Fibroblast of mammary gland (primary cell): ENCODE measurements at places on chromosomes 4 and X.

DNA sequence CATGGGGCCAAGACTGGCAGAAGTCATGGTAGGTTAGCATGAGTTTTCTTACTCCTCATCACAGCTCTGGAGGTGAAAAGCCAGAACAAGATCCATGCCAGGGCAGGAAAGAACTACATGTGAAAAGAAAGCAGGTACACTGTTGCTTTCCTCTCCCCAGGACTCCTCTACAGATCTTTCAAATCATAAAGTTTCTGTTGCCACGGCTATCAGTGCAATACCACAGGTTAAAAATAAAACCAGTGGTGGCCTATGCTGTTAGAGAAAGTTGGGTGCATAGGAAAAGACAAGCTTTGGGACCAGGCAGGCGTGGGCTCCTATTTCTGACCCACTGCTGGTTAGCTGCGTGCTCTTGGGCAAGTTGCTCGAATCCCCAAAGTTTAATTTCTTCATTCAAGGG, 81.4 kb downstream of the SH3RF1 start:
- DNase-seq = no peak

DNA sequence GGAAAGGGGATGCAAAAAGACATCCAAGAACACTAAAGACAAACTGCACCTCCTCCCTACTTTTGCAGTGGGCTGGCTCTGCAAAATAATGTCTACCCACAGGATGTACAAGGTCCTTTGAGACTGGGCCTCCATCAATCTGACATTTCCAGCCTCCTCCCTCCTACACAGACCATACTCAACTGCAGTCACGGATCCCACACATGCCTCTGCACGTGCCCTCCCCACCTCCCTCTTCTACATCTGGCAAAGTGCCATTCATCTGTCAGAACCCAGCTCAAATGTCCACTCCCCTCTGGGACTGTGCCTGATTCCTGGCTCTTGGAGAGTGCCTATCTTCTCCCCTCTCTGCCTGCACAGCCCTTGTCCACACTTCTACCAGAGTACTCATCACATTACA, 50.3 kb downstream of the CHRDL1 start:
- DNase-seq = peak; percentile 58

DNA sequence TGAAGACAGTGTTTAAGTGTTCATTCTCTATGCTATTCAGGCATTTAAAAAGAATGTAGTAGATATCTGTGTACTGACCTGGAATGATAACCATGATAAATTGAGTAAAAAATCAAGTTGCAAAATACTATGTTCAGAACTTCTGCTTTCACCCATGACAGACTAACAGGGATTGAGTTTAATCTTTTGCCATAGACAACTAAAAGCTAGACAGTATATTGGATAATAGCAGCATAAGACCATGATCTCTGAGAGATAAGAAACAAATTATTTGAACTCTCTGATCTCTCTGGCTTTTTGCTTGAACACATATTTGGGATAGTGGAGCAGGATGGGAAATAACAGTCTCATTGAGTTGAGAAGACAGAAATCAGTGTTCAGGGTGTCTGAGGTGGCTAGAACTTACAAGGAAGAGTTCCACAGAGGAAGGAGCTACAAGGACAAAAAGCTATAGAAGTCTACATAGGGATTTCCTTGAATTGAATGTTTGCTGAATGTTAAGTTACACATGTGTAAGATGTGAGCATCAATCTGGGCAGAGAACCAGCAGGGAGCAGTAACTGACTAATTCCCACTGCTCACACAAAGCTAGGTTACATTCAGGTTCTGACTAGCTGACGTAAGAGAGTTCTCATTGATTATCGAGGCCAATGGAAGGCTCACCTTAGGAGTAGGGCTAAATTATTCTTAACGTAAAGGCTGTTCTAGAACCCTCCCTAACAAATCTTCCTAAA, 60.4 kb downstream of the SLC30A9 start:
- peak; percentile 36 for DNase-seq

DNA sequence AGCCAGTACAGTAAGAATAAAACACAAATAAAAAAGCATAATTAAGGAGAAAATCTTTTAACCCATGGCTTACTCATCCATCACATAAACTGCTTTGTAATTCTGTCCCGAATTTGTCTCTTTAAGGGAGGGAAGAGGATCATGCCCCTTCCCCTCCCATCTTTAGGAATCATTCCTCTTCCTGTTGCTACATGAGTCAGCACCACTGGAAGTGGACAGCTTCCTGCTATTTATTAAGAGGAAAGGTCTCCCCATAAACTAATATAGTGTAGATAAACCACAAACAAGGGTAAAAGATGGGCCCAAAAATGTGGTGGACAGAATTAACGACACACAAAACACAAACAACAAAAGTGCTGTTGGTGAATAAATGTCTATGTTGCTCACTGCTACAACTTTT, 75.8 kb downstream of the PPP3CA start:
- DNase-seq = peak; percentile 21

DNA sequence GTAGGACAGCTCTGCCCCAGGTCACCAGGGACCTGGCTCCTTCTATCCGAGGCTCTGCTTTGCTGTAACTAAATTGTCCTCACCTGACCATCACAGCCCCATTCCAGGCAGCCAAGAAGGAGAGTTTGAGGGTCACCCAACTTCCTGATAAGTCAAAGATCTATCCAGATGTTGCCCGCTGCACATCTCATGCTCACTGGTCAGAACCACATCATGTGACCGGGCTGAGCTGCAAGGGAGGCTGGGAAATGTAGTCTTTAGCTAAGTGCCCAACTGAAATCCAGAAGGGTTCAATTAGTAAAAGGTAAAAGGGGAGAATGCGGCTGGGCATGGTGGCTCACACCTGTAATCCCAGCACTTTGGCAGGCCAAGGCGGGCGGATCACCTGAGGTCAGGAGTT, 18.4 kb downstream of the HMX1 start:
- DNase-seq = no peak

- DNase-seq = no peak
Measured at GRCh38 chr4:26613237-26613636, 29.4 kb downstream of the TBC1D19 start.

DNA sequence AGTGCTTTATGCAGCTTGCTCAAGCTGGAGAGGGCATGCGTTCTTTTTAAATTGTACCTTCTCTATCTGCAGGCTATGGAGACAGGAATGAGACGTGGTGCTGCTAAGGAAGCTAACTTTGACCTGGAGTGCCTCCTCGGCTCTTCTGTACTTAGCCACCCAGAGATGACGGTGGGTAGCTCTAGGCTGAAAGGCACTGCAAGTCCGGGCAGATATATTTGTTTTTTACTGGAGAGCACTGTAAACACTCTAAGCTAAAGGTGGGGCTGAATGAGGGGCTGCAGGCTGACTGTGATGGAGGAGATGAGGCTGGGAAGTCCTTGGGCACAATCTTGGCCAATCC, 12.1 kb downstream of the ELF4 start:
- no peak for DNase-seq

GRCh38 chr4:38684951-38685844, 21.2 kb downstream of the KLF3 start:
- DNase-seq = no peak

DNA sequence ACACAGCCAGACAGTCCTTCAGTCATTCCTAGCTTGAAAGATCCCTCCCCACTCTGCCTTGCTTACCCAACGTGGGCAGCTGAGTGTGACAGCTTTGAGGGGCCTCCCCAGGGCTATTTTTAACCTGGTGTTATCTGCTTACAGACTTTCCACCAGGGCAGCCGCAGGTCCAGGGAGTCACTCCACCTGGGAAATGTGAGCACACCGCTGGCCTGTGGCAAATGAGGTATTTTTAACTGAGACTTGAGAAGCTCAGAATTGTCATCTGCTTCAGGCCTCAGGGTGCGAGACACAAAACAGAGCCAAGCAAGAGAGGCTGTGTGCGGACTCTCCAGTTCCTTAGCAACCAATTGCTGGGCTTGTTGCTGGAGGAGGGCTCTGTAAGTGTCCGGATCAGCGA, 13.0 kb downstream of the CORIN start:
- DNase-seq = no peak

DNA sequence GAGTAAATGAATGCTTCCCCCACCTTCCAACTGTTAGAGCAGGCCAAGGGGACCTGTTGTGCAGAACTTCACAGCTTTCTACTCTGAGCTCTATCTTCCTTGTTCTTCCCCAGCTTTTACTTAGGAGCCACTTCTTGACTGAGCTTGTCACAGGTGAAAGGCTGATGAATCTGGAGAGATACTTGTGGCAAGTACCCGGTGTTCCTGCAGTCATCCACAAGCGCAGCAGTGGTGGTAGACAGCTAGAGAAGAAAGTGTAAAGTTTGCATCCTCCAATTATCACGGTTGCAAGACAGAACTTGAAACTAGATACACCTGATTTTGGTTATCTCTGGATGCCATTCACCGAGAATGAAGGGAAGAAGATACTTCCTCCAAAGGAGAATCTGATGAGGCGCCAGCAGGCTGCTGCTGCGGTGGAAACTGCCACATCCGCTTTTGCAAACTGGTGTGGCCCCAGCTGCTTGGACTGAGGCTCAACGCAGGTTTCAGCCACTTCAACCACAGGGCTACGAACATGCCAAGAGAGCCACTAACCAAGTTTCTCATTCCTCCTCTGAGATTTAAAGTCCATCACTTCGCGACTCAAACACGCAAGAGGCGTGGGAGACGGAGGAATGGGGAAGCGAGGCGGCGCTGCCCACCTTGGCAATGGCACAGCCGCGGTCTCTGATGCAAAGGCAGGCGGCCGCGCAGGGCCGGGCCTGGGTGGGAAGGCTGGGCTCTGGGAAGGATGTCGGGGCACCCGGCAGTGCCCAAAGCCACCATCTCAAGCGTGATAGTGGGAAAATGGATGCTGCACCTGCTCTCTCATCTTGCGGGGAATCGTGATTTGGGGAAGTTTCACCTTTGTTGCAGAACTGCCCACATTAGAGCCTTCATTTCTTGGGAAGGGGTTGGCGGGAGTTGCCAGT, 1.3 kb upstream of the FHIP1A start:
- DNase-seq = no peak

- DNase-seq = no peak
Measured at GRCh38 chr4:67869580-67870190, 14.1 kb downstream of the TMPRSS11D start.

- DNase-seq = peak; percentile 72
Measured at GRCh38 chrX:118603981-118604380, 108.4 kb downstream of the DOCK11 start.

GRCh38 chr4:100781435-100781834, 263.6 kb upstream of the EMCN start:
- no peak for DNase-seq

DNA sequence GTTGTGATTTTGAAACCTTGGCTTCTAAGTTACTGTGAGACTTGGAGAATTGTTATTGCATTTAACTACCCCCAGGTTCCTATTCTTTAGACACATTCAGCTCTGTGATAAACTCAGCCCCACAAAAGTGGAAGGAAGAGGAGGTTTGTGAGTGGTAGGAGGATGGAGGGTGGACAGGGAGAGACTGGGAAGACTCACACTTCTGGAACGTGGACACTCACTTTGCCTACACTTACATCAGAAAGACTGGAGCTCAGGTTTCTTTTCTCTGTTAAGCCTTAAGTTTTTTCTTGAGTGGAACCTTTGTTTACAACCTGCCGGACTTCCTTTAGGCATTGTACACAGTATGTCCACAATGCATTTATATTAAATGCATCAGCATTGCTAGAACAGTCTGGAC, 99.0 kb downstream of the AREG start:
- peak; percentile 75 for DNase-seq

- DNase-seq = peak; percentile 94
Measured at GRCh38 chr4:85496933-85497332, 22.0 kb downstream of the ARHGAP24 start.

GRCh38 chrX:38211891-38212635, 8.6 kb downstream of the SRPX start:
- peak; percentile 71 for DNase-seq

GRCh38 chrX:136209016-136209738, 42.0 kb downstream of the MAP7D3 start:
- peak; percentile 68 for DNase-seq

DNA sequence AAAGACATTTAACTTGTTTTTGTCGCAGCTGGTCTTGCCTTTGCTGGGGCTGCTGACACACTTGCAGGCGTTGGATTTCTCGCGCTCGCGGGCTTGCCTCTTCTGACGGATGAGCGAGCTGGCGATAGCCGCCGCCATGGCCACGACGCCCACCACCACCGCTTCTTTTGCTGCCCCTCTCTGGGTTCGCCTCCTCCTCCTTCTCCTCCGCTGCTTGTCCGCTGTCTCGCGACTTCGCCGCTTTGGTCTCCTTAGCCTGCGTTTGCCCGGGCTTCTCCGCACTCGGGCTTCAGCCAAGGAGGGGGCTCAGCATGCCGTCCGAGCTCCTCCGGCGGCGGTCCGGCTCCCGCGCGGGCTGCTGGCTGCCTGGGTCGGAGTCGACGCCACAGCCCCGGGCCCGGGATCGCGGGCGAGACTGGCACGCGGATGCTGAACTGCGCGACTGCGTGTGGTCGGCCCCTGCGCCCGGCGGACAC, 613 bp downstream of the FGF13 start:
- DNase-seq = no peak

DNA sequence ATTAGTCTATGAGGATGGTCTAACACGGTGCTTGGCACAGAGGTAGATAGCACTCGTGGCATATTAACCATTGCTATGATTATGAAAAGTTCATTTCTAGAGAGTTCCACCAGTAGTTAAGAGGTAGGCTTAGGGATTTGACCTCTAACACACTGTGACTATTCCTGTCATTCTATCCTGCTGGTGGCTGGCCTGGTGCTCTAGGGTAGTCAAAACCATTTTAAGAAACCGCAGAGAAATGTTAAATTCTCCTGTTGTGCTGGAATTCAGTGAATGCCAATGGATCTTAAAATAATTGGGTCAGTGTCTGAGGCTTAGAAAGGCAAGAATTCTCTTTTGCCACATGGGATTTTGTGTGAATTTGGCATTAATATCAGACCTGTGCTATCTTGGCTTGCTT, 53.9 kb downstream of the VGLL1 start:
- DNase-seq = no peak
